ENCODE measurements at places on chromosomes 2 and 18.

DNA sequence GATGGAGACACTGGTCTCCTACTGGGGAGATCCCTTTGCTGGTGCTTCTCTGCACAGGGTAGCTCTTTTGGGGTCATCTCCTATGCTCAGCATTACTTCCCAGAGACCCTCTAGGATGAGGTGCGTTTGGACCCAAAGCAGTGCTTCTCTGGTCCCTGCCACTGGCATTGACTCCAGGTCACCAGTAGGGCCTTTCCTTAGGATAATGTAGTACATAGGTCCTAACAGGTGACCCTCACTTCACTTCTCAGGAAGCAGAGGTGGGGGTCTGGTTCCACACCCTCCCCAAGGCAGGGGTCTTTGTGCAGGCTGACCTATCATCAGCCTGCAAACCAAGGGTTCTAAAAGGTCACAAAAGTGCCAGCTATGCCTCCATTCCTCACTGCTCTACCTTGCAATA, 145.8 kb upstream of the HS6ST1 start:
- DNase-seq: no peak

- no peak for DNase-seq
These were observed 130.2 kb downstream of the DTNA start for GRCh38 chr18:34840256-34840826.

DNA sequence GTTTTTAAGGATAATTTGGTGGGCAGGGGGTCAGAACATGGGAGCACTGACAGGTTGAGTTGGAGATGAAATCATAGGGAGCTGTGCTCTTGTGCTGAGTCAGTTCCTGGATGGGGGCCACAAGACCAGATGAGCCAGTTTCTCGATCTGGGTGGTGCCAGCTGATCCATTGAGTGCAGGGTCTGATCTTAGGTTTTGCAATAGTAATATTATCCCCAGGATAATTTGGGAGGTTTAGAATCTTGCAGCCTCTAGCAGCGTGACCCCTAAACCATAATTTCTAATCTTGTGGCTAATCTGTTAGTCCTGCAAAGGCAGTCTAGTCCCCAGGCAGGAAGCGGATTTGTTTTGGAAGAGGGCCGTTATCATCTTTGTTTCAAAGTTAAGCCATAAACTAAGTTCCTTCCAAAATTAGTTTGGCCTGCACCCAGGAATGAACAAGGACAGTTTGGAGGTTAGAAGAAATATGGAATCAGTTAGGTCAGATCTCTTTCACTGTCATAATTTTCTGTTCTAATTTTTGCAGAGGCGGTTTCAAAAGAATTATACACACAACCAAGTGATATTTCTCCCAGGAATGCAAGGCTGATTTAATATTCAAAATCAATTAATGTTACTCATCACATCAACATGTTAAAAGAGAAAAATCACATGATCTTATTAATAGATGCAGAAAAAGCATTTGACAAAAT, 23.0 kb downstream of the DBI start:
- DNase-seq: no peak

DNA sequence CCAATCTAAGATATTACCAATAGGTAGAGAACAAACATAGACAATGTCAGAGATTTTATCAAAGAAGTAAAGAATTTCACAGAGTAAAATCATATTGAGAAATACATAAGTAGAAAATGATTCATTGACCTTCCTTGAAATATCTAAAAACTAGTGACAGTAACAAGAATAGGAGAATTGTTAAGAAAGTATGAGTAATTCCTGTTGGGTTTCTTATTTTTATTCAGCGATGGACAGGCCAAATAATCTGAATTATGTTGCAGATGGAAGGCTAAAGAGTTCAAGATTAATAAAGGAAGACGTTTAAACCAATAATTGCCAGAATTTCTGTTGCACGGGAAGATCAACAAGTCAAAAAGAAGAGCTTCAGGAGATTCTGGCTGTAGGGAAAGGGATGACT, 163.4 kb upstream of the RASGRP3 start:
- DNase-seq: no peak

Measured in stimulated activated CD8-positive, alpha-beta memory T cell treated with anti-CD3 and anti-CD28 coated beads, Interleukin-4, amount 100 ng/mL, for 4 hours (primary cell).